Stimulated activated memory B cell treated with anti-CD40 and anti-IgM and Interleukin-4, amounts not matched to agents 10 μg/mL and 1 μg/mL and 100 μg/mL, for 72 hours (primary cell): ENCODE measurements at places on chromosomes 11 and 22.
A peak's percentile ranks its signal among the peaks of the same experiment; 100 is the strongest.

GRCh38 chr11:14500181-14500651 lies 605 bp upstream of the COPB1 start:
- ATAC-seq: peak; percentile 66

- ATAC-seq: peak; percentile 78
These were observed 4.3 kb downstream of the IGSF22 start for GRCh38 chr11:18721561-18722292.

- ATAC-seq: no peak
These were observed 45.3 kb downstream of the MED15 start for GRCh38 chr22:20552443-20553401.

GRCh38 chr11:7020183-7020917 lies at the start of the genes NLRP14 and ZNF214:
NLRP14 (plus strand) TSS chr11:7020479; CDS start chr11:7038587, 18,108 bp downstream.
ZNF214 (minus strand) TSS chr11:7020346; CDS start chr11:7002835, 17,511 bp downstream.
- no peak for ATAC-seq

DNA sequence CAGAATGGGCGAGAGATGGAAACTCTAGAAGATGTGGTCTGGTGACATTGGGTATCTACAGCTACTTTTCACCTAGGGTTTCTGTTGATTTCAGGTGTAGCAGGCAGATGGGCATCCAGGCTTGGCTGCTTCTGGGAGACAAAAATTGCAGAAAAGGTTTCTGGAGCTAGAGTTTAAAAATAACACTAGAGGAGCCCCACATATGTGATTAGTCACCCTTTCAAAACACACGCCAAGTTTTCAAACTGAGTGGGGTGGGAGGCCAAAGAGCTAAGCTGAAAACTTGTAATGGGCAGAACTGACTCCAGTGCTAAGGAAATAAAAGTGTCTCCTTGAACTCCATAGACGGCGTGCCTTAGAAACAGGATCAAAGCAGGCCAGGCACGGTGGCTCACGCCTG lies 80.8 kb downstream of the GRK3 start:
- ATAC-seq: no peak

- no peak for ATAC-seq
These were observed 105.1 kb upstream of the LMO1 start for GRCh38 chr11:8368772-8369171.

GRCh38 chr11:75603791-75604736 lies 42.0 kb downstream of the SERPINH1 start:
- no peak for ATAC-seq

DNA sequence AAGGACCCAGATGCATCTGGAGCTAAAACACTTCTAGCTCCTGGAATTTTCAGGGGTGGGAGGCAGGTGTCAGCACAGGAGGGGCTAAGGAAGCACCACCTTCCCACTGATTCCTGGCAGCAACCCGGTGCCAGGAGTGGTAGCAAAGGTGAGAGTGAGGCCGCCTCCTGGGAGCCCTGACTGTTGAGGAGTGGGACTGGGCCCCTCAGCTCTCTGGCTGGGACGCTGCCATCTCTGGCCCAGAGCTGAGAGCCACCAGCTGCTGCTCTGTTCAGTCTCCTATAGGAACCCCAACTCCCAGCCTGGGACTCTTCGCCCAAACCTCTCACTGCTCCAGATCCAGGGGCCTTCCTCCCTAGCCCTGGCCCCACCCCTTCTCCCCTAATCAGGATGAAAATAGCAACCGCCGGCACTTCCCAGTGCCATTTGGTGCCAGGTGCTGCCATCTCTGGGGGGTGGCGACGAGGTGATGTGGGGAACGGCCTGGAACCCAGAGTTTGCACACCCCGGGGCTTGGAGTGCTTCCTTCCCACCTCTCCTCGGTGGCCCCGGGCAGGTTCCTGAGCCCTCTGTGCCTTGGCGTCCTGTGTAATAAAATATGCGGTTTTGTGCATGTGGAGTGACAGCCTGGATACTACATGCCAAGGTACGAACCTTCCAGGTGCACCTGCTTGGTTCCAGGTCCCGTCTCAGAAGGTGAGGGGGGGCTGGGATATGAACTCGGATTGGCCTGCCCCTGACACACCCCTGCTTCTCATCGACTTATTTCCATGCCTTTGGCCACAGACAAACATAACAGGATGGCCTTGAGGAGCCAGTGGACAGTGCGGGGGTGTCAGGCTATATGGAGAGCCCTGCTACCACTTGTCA lies 35.7 kb upstream of the CELSR1 start:
- ATAC-seq: no peak

GRCh38 chr11:31499576-31500178 lies 9.7 kb downstream of the IMMP1L start:
- no peak for ATAC-seq

GRCh38 chr11:45852712-45853101 lies 5.4 kb downstream of the CRY2 start:
- ATAC-seq: peak; percentile 58

GRCh38 chr22:25111579-25112517 lies 87.8 kb upstream of the CRYBB3 start:
- peak; percentile 44 for ATAC-seq

GRCh38 chr11:1943977-1944376 lies 3.2 kb upstream of the MRPL23 start:
- no peak for ATAC-seq

GRCh38 chr11:46001448-46001914 lies 79.0 kb downstream of the LARGE2 start:
- ATAC-seq: no peak

DNA sequence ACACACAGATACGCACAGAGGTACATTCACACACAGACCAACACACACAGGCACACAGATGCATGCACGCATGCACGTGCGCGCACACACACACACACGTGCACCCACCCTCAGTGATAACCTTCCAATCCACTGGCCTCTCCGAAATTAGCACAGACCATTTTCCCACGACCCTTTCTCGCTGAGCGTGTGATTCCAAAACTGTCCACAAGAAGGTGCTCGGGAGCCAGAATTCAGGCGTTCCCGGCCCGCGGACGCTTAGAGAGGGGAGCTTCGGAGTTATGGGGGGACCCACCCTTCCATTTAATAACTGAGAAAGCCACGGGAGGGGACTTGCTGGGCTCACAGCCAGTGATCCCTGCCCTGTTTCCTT lies 33.8 kb upstream of the SLC35C1 start:
- peak; percentile 69 for ATAC-seq

DNA sequence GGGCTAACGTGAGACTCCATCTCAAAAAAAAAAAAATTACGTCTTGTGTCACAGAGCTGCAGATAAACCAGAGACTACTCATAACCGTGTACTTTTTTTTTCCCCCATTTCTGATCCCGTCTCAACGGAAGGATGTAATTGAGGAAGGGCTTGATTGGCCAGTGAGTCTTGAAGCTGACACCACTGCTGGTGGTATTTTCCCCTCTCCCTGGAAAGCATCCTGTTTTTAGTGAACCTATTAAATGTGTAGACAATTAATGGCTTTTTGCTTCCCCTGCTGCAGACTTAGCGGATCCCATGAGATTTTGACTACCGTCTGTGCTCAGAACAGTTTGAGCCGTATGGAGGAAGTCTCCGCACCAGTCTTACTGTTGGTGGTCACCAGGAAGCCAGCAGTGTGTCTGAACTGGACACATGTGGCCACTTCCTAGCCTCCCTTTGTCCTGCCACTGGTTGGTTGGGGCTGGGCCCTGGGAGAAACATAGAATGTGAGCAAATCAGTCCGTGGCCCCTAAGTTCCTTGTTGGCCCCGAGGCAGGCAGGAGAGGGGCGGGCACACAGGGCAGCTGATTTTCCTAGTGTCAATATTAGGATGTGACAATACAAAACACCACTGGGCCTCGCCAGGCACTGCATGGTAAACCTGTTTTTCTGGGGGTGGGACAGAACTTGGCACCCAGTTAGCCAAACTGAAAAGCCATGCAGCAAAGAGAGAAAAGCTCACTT lies 3.1 kb downstream of the BIK start:
- ATAC-seq: no peak

DNA sequence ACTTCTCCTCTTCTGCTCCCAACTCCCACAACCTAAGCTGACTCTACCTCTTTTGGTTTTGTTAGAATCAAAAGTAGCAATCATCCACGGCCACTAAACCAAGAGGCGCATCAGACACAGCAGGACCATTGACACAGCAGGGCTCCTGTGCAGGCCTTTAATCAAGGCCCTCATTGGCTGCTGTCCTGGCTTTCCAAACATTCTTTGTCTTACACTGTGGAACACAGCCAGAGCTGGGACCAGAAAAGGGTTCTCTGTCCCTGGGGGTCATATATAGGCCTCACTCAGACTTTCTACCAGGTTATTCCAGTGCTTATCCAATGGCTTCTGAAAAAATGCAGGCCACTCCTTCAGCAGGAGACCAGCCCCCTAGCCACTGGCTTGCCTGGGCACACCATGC lies 212.7 kb upstream of the NTM start:
- ATAC-seq: no peak

- ATAC-seq: no peak
These were observed 53.7 kb downstream of the ARFGAP3 start for GRCh38 chr22:42803389-42803788.

GRCh38 chr11:89437317-89437716 lies 53.9 kb downstream of the NOX4 start:
- no peak for ATAC-seq

DNA sequence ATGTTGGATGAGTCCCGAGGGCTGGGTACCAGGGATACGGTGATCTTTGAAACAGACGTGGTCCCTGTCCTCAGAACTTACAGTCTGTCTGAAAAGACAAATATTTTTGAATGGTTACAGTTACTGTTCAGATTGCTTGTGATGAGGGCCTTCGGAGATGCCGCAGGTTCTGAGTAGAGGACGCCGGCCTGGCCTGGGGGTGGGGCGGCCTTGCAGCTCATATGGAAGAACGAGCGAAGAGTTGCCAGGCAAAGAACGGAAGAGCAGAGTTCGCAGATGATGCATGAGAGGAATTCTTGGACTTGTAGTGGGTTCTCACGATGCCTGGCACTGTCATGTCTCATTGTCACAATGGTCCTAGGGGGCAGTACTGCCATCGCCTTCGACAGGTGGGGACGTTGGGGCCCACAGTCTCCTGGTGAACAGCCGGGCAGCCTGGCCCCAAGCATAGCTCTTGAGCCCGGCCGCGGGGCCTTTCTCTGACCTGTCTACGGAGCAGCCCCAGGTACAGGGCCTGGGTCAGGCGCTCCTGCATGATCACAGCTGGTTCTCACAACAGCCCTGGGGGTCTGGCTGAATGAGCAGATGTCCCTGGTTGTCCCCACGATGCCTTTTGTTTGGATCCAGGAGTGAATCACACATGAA lies 60.9 kb upstream of the PARVG start:
- no peak for ATAC-seq

DNA sequence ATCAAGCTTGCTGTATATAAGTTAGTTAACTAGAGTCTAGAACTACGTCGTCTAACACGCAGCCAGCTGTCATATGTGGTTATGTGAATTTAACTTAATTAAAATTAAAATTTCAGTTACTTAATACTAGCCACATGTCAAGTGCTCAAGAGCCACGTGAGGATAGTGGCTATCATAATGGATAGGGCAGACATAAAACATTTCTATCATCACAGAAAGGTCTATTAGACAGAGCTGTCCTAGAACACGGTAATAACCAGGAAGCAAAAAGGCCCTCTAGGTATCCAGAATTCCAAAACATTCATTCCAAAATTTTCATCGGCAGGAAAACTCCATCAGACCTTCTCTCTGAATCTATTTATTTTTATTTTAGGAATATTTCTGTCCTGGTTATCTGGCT lies 123.9 kb downstream of the RBFOX2 start:
- no peak for ATAC-seq

DNA sequence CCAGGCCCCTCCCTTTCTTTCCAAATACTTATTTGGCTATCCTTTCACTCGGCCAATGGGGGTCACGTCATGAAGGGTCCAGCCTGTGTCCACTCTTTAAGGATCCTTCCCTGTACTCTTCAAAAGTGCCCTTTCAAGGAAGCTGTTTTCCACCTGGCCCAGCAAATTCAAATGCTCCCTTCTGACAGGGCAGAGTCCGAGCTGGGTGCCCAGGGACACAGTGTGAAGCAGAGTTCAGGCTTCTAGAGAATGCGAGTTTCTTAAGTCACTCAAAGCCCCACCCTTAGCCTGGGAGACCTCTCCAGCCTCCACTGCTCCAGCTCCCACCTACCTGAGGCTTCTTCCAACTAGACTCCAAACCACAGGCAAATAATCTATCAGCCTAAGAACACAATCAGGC lies 5.5 kb upstream of the APOA1 start:
- ATAC-seq: no peak

- ATAC-seq: no peak
These were observed 35.5 kb downstream of the BBOX1 start for GRCh38 chr11:27076121-27076589.

- ATAC-seq: no peak
These were observed 88.3 kb downstream of the UVRAG start for GRCh38 chr11:75903276-75903675.

DNA sequence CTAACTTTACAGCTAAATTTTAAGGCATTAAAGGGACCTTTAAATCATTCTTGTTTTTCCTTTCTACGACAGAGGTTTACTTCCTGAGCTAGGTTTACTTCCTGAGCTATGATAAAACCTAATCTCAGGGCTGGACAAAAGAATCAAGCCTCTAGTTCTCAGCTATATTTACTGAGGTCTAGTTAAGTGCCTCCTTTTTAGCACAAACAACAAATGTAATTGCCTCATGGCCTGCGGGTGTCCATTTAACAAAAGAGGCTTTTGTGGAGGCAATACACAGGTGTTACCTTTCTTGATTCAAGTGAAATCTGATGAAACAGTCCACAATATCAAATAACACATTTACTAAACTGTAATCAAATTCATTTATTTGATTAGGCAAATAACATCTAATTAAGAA lies 67.3 kb downstream of the IMMP1L start:
- no peak for ATAC-seq

GRCh38 chr11:3929232-3929631 lies 73.8 kb downstream of the STIM1 start:
- ATAC-seq: no peak

DNA sequence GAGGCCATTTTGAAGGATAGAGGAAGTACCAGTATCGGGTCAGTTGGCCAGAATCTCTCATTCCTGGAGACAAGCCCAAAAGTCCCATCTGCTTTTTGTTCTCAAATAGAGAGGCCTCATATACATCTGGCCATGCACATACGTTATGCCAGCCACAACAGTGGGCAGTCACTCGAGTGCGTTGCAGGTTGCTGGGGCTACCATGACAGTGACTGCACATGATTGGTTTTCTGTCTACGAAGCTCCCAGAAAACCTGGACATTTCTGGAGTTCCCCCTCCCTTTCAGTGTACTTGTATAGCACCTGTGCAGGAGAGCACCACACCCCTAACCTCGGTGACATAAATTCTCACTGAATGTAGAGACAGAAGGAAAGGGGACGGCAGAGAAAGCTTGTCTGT lies 62.1 kb downstream of the C22orf31 start:
- no peak for ATAC-seq

- peak; percentile 57 for ATAC-seq
These were observed 11.5 kb upstream of the RRAS2 start for GRCh38 chr11:14370496-14370895.

GRCh38 chr11:132692891-132693290 lies 839.4 kb downstream of the OPCML start:
- no peak for ATAC-seq

DNA sequence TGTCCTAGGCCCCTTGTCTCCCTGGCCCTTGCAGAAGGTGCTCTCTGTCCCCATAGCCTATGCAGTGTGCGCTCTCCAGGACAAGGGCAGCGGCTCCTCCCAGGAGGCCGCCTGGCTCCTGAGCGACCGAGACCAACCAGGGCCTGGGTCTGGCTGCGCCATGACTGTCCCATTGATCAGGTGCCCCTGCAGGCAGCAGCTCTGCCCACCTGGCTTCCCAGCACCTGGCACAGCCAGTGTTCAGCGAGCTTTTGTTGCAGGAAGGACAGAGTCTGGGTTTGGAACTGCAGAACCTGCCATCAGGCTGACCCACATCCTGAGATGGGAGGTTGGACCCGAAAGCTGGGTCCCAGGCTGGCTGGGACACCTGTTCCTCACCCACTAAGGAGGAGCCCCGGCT lies 1001.1 kb downstream of the BRD1 start:
- no peak for ATAC-seq
